ENCODE measurements at places on chromosomes 12 and 14.

DNA sequence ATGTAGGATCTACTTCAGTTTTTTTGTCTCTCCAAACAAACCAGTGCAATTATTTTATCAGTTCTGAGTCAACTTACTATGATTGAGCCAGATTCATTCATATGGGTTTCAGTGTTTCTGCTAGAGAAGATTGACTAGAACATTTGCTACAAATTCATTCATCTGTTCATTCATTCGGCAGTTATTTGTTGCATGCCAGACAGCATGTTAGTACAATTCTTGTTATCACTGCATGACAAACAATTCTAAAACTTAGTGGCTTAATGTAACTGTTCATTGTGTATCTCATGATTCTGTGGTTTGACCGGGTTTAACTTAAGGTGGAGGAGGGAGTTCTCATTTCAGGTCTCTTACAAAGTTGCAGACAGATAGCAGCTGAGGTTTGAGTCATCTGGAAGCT, 52.3 kb downstream of the POLR3B start:
- no peak for DNase-seq

- DNase-seq: no peak
Observed at GRCh38 chr12:120797677-120798642, 72.3 kb downstream of the ACADS start.

DNA sequence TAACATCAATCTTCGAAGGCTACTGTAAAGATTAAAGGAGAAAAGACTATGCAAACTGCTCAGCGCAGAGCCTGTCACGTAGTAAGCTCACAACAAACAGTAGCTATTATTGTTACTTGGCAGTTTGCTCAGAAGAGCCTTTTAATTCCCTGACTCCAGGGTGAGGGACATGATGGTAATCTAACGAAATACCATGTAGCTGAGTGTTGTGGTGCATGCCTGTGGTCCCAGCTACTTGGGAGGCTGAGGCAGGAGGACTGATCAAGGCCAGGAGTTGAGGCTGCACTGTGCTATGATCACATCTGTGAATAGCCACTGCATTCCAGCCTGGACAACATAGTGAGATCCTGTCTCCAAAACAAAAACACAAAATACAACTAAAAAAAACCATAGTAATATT, 22.8 kb downstream of the HEBP1 start:
- DNase-seq: no peak

DNA sequence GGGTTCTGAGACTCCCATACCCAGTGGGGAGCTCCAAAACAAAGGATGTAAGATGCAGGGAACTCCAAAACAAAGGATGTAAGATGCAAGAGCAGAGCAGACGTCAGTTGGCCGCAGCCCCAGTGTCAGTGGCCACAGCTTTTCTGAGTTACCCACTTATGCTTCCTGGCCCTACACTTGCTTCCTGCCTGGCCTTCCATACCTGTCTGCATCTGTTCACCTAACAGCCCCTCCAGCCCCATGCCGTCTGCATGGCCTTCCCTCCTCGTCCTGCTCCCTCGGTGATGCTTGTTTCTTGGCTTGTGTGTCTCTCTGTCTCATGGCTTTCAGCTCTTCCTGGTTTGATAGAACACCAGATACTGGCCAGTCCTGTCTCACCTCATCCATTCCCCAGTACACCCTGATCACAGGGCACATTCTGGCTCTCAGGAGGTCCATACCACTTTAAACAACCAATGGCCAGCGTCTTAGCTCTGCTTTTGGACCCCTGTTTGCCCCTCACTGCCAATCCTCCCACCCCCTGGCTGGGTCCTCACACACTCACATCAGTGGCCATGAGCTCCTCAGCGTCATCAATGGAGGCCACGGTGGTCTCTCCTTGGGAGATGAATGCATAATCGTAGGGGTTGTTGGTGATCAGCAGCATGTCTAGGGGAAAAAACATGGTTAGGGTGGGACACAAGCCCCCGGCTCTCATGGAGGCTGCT, 5.3 kb downstream of the MYH7 start:
- no peak for DNase-seq

GRCh38 chr14:99255621-99256482, 16.1 kb downstream of the BCL11B start:
- DNase-seq: peak; percentile 28

DNA sequence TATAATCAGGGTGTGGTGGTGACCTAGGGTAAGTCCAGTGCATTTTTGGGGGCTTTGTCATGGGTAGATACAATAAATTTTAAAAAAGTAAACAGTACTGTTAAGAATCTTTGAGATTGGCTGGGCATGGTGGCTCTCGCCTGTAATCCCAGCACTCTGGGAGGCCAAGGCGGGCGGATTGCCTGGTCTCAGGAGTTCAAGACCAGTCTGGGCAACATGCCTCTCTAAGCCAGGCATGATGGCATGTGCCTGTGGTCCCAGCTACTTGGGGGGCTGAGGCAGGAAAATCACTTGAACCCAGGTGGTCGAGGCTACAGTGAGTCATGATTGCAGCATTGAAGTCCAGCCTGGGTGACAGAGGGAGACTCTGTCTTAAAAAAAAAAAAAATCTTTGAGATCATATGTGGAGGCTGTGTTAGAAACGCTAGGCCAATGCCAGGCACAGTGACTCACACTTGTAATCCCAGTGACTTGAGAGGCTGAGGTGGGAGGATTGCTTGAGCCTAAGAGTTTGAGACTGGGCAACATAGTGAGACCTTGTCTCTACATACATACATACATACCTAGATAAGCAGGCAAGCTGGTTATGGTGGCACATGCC, 67.7 kb downstream of the PRKCH start:
- DNase-seq: no peak

- DNase-seq: no peak
Observed at GRCh38 chr12:132194056-132194455, 49.8 kb downstream of the NOC4L start.

- no peak for DNase-seq
Observed at GRCh38 chr14:56555921-56556570, 23.6 kb upstream of the TMEM260 start.

DNA sequence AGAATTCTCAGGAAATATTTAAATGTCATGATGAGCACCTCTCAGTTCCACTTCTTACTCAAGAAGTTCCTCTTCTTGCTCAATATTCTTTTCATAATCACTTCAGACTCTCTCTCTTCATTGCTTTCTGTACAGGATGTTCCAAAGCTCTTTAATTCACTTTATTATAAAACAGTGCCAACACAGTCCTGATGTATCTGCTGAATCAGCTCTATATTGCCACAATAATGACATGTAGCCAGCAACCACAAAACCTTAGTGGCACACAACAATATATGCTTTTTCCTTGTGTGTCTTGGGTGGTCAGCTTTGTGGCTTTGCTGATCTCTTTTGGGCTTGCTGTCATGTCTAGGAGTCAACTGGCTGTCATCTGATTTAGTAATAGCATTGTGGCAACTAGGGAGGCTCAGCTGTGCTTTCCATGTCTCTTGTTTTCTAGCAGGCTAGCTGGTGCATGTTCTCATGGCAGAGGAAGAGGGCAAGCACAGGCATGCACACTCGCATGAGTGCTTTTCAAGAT, 52.8 kb upstream of the SLC2A13 start:
- no peak for DNase-seq

DNA sequence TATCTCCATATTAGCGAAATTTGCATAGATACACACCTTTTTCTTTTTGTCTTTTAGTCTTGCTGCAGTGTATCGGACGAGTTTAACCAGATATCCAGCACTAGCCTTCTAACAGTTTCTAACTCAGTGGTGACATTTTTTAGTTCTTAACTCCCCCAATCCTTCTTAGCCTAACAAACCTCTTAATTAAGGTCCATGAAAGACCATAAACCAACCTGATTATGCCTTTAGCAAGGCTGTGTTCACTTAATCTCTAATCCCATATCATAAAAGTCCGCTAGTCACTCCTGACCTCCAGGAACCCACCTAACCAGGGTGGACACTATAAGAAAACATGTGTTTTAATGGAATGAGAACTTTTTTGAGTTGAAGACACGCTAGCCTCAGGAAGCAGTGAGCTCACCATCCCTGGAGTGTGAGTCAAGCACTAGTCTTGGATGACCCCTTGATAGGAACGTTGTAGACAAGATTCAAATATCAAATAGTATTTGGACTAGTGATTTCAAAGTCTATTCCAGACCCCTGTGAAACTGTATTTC, 9.5 kb downstream of the CDKN1B start:
- DNase-seq: no peak

GRCh38 chr14:100192250-100192671, 32.8 kb upstream of the DEGS2 start:
- peak; percentile 19 for DNase-seq

- no peak for DNase-seq
Observed at GRCh38 chr12:5586201-5586600, 154.3 kb downstream of the NTF3 start.

GRCh38 chr14:51520087-51520486, 131.6 kb upstream of the FRMD6 start:
- no peak for DNase-seq

DNA sequence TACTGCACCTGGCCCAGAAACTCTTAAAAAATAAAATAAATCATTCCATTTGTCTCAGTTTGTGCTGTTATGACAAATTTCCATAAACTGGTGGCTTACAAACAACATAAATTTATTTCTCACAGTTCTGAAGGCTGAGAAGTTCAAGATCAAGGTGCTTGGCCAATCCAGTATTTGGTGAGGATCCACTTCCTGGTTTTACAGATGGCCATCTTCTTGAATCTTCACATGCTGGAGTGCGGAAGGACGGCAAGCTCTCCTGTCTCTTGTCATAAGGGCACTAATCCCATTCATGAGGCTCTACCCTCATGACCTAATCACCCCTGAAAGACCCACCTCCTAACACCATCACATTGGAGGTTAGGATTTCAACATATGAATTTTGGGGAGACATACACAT, 29.9 kb upstream of the MYBPC1 start:
- no peak for DNase-seq

GRCh38 chr12:87511371-87511770, 517.8 kb downstream of the C12orf50 start:
- no peak for DNase-seq

DNA sequence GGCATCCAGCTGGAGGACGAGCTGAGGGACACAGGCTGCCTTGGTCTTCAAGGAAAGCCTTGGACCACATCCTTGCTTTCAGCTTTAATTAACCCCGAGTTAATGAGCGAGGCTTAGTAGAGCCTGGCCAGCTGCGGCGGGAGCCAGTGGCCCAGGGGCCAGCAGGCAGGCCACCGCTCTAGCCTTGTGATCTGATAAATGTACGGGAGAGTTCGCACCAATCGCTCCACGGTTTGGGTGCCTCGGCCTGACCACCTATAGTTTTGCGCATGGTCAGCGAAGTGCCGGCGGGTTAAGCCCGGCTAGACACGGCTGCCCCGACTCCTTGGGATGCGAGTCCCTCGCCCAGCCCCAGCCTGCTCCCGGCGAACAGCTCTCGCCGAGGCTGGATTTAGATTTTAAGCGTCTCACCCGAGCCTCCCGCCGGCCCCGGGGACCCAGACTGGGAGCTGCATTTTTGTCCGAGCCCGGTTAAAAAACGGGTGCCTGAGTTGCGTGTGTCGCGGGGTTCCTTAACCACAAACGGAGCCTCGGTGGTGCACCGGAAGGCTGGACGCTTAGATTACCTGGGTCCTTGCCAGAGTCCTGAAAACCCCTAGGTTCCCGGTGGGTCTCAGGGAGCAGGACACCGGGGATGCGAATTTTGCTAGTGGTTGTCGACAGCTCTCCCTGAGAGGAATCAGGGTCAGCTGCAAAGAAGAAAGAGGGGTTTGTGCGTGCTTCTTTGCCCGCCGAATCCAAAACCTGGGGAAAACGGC, 2.9 kb upstream of the HOXC12 start:
- no peak for DNase-seq

DNA sequence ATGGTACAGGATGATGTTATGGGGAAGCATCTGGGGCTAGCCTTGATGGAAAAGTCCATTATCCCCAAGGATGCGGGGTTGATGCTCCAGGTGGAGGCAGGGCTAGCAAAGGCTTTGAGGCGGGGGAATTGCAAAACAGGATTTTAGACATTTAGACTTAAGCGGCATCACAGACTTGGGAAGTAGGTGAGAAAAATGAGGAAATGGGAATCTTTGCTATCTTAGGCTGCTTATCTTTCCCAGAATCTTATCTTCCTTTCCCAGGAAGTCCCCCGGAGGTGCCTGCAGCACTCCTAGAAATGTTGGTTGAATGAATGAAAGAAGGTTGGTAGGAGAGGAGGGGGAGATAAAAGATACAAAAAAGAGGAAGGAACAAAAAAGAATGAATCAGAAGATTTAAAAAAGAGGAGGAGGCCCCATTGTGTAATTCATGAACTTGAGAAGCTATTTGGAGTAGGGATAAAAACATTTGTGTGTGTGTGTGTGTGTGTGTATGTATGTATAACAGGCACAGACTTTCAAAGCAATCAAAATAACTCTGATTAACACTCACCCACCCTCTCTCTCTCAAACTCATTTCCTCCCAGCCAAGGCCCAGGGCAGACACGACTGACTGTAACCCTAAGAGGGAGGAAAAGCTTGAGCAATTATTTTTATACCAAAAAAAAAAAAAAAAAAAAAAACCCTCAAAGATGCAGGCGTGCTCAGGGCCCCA, 62.5 kb upstream of the TBX3 start:
- no peak for DNase-seq

DNA sequence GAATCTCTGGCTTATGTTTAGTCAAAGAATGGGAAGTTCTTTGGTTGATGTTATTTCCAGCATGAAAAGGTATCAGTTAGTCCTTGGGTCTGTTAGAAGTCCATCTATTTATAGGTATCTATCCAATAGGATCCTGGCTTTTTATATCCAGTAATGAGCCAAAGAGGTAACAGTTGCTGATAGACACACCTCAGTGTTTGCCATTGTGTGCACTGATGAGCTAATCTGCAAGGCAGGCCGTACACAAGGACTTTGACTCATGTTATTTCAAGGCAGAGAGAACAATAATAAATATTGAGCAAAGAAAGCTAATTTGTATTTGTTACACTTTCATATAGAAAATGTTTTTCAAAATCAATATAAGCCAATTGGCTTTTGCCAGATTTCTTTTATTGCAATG, 56.4 kb downstream of the GLT1D1 start:
- DNase-seq: no peak

DNA sequence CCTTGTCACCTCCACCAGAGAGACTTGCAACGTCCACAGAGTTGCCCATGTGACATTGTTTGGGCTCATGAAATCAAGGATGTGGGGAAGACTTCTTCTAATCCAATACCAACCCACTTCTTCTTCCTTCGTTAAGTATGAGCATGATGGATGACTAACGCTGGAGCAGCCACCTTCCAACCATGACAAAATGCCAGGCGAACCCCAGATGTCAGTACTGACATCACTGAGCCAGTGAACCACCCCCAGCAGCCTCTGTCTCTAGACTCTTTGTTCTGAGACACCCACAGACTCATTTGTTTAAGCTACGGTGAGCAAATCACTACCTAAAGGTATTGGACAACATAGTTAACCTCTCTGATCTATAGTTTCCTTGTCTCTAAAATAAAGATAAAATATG, 123.7 kb downstream of the GRIN2B start:
- DNase-seq: no peak

DNA sequence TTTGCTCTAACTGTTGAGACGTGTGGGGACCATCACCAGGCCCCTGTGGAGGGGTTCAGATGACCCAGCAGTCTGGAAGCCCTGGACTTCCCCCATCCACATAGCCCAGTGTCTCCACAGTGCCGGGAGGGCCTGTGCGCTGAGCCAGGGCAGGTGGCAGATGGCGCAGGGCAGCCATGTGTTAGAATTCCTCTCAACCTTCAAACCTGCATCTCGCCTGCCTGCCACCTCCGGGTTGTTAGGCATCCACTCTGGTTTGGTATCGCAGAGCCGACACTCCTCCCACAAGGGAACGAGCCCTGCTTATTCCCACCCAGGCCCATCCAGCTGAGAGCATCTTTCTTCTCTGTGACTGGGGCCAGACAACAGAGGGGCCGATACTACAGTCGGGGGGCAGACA, 84.5 kb downstream of the ADGRD1 start:
- no peak for DNase-seq

GRCh38 chr12:26496170-26496569, 300.8 kb downstream of the SSPN start:
- DNase-seq: no peak
